Astrocyte of the cerebellum (primary cell): ENCODE measurements at places on chromosomes 11 and 22.

- DNase-seq = no peak
Measured at GRCh38 chr11:20208622-20209111, 48.4 kb upstream of the DBX1 start.

DNA sequence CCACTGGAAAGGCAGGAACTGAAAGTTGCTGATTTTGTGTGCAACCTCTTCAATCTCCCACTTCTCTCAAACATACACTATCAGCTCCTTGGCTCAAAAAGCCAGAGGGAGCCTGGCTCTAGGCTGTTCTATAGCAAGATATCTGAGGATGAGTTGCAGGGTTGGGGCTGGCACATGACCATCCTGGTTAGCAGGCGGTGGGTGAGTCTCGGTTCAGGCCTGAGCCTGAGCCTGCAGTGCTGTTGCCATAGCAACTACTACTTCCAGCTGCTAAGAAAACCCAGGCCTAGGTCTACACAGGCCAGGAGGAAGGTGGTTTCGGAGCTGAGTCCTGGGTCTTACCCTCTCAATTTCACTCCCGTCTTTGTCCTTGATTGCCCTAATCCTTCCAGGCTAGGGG is 39.0 kb downstream of the CWC15 start:
- no peak for DNase-seq

DNA sequence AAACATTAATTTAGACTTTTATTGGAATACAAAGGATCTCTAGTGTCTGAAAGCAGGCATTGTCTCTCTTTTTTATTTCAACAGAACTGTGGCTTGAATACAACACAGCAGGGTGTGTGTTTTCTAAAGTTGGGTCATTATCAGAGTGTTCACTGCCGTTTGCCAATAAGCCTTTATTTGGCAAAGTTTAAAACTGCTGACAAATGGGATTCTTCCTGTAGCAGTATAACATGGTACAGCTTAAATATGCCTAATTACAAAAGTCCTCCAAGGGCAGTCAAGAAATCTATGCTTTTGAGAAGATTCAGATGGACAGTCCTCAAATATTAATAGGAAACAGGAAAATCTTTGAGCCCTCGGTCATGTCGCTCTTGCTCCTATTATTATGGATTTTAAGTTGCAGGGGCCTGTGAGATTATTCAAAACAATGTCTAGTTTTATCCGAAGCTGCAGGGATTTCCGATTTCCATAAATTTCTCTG is 199.9 kb downstream of the MAML2 start:
- peak; percentile 75 for DNase-seq

DNA sequence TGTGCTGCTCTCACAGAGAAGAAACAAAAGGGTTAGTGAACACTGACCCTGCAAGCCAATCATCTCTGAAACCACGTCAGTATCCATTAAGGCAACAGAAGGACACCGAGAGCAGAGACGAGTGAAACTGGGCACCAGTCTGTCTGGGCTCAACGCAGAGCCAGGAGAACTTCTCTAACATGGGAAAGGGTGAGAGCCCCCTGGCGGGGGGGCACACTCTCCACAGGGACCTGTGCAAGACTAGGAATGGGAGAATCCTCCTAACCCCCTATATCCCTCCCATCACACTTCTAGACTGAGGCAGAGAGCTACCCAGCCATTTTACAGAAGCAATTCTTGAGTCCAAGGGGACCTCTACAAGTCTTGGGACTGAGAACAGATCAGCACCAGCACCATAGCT is 285.8 kb downstream of the SOX6 start:
- no peak for DNase-seq

DNA sequence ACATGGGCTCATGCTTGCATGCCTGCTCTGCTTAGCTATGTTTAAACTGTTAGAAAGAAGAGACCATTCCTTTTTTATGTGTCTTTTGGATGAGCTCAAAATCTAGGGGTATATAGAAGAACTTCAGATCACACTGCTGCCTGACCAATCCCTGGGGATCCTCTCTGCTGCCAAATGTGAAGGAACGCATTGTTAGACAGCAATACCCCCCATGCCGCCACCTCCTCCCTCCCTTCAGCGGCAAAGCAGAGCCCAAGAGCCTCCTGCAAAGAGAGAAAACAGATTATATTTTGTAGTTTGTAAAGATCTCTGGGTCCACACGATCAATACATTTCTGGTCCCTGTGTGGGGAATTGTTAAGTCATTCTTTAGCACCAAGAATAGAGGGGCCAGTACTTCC is 677.6 kb downstream of the NTM start:
- DNase-seq = no peak
